GM13976 (cell line): ENCODE measurements at places on chromosomes 13 and 19.

DNA sequence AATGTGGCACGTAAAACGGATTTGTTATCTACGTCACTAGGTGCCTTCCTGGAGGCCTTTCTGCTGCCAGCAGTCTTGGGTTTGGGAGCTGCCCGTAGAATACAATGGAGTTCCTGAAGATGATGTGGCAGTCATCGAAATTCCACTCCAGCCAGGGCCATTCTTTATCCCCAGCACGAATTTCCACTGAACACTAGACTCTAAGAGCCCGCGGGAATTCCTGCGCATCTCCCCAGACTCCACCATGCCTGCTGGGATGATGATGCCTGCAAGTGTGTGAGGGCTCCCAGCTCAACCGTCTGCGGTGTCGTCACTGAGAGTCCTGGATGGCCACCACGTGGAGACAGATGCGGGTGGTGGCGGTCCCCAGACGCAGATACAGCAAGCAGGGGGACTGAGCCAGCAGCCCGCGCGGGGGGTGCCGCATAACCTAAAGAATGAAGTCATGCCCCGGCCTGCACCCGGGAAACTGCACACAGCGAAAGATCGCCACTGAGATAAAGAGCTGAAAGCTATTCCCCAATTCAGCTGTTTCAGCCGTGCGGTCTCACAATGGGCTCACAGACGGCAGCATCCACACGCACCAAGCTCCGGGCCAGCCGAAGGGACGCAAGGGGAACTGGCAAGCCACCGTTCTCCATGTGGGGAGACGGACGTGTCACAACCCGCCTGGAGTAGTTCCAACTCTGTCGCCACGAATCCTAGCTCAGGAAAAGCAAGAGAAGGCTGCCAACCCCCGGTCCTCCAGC, 41.1 kb downstream of the COL4A1 start:
- no peak for DNase-seq

- peak; percentile 83 for DNase-seq
Observed at GRCh38 chr19:47471733-47472457, at the start of gene SLC8A2. Gene SLC8A2, minus strand, starts transcription at chr19:47471893. Its CDS starts 5,490 bp downstream, at chr19:47466403.

- no peak for DNase-seq
Observed at GRCh38 chr19:2112516-2113320, 16.0 kb downstream of the IZUMO4 start.

- DNase-seq, result no peak
Observed at GRCh38 chr13:100454876-100455275, 133.7 kb downstream of the GGACT start.

DNA sequence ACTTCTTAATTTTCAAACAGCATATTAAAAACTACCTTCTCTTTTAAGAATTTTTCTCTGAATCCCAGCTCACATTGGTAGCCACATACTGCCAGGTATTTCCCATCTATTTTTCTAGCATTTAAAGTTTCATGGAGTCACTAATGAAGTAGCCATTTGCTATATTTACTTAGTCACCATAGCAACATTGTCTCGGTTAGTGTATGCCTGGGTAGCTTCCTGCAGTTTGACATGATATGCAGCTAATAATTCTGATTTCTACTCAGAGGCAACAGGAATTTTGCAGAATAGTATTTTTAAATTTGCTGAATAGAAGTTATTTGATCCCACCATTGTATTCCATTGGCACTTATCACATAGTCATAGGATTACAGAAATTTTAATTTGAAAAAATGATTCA, 30.9 kb upstream of the KCTD4 start:
- DNase-seq, result peak; percentile 17

DNA sequence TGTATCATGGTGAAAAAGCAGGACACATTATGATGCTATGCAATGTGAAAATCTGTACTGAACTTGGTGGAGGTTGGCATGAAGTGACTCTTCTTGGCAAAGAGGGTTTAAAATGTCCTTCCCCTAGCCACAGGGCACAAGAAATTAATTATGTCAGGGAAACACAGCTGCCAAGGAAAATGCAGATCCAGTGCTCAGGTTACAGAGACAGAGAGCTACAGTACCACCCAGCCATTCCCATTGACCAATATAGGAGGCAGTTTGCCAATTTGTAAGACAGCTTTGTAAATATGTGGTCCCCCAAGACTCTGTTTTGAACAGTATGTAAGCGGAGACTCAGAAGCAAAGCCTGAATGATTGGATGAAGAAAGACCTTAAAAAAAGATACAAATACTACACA, 69.4 kb upstream of the KLF12 start:
- no peak for DNase-seq

GRCh38 chr19:11986754-11987153, 21.9 kb downstream of the ZNF763 start:
- no peak for DNase-seq

DNA sequence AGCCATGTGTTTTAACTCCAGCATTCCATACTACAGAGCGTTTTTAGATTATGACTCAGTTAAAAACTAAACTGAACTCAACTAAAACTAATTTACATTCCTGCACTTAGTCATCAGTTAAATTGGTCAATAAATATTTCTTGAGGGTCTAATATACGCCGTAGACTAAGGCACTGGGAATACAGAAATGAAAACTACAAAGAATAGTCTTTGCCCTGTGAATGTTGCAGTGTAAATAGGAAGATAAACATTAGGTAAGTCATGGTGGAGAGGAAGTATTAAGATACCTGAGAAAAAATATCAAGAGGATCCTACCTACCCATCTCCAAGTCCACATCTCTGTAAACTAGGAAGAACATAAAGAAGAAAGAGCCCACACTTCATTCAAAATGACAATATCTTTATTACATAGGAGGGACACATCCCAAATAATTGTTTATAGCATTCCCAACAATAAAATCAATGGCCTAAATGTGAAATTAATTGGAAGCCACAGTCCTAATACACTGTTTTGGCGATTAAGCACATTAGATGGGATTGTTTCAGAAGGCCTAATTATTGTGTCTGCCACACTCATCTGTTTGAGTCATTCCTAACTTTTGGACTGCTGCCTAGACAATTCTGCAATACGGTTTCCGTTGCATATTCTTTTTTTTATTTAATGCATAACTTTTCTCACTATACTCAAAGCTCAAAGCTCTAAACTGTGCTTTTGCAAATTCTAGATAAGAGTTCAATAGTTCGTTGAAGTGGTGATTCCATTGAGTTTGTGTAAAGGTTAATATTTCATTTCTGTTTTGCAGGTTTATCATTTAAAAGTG, 52.9 kb downstream of the MBNL2 start:
- DNase-seq, result no peak

DNA sequence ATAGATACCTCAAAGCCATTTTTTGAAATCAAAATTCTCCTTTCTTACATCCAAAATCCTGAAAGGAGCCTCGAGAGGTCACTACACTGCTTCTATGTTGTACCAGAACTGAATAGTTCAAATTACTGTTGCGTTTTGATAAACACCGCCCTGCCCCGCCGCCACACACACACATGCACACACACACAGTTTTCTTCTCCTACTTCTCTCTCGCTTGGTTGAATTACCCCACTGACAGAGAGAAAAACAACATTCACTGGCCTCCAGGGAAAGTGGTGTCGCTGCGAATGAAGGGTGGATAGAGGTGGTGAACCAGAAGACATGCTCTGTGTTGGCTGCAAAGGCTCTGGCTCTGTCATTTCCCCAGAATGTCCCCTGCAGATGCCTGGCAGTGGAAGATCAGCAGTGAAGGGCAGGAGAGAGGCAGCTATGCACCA, 183.4 kb upstream of the RFC3 start:
- DNase-seq, result no peak

- DNase-seq, result no peak
Observed at GRCh38 chr19:29851769-29852521, 40.2 kb downstream of the CCNE1 start.

GRCh38 chr19:54481326-54481930, 8.3 kb upstream of the CDC42EP5 start:
- DNase-seq, result peak; percentile 70

- DNase-seq, result no peak
Observed at GRCh38 chr13:44508562-44509077, 67.5 kb downstream of the TSC22D1 start.

DNA sequence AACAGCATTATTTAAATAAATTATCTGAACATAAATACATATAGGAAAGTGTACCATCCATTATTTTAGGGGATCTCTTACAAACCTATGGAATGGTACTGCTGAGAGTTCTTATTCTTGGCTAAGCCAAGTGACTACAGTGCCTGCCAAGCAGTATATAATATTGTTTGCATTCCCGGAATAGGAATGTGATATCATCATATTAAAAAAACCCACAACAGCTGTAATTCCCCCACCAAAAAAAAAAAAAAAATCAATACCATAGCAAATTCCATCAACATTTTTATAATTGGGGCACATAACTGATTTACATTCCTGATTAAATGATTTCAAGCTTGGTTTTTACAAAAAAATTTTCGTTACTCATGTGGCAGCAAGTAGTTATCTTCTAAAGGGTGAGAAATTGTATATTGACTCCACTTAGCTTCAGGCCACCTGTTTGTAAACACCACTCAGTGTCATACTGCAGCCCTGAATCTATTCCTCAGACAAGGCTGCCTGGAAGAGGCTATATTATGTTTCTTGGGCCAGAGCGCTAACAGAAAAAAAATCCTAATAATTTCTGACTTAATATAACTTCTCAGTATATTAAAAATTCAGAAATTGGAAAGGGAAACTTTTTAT, 278.1 kb downstream of the DNAJC15 start:
- DNase-seq, result no peak
